ENCODE measurements at places on chromosomes 4 and X. TPM values are rescaled to one million over a fixed set of nuclear protein-coding genes. Genes with fewer than 3 reads are reported as not detected.

CFP gene
- total RNA-seq = 32.9 TPM

DRP2 gene
- not detected for total RNA-seq

POU4F2 gene
- not detected for total RNA-seq

TEX11 gene
- total RNA-seq = not detected

BLTP1 gene
- total RNA-seq = 43.2 TPM

MAGEA6 gene
- not detected for total RNA-seq

PARM1 gene
- total RNA-seq = not detected

ANOS1 gene
- not detected for total RNA-seq

GALNTL6 gene
- not detected for total RNA-seq

ITM2A gene
- total RNA-seq = 170 TPM

SULT1E1 gene
- total RNA-seq = not detected
